Nucleus accumbens (tissue), 56 donors: ENCODE measurements at places on chromosomes 6 and 20.
A peak's percentile ranks its signal among the peaks of the same experiment; 100 is the strongest.

GRCh38 chr20:36565520-36565919 lies 7.9 kb upstream of the TGIF2 start:
- DNase-seq = no peak

- no peak for DNase-seq
These were observed 379.5 kb upstream of the POU3F2 start for GRCh38 chr6:98454809-98455322.

GRCh38 chr20:11849976-11850670 lies 67.6 kb upstream of the BTBD3 start:
- no peak for DNase-seq

GRCh38 chr20:34954904-34955230 lies 739 bp downstream of the GSS start:
- DNase-seq = no peak

- no peak for DNase-seq
These were observed 52.2 kb downstream of the LYRM4 start for GRCh38 chr6:5208471-5208971.

DNA sequence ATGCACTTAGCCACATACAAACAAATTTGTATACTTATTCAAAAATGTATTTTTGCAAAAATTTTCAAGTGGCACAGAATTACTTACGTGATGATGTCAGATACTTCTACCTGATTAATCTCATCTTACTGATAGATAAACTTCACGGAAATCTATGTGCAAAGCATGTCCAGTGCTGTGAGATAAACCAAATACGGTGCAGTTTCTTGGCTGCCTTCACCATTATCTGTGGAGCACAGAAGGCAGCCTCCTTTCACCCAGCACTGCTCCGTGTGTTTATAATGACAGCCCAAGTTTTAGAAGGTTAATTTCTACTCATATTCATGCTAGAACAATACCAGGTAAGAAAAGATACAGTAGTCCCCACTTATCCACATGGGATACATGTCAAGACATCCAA lies 59.0 kb upstream of the PDE10A start:
- no peak for DNase-seq

DNA sequence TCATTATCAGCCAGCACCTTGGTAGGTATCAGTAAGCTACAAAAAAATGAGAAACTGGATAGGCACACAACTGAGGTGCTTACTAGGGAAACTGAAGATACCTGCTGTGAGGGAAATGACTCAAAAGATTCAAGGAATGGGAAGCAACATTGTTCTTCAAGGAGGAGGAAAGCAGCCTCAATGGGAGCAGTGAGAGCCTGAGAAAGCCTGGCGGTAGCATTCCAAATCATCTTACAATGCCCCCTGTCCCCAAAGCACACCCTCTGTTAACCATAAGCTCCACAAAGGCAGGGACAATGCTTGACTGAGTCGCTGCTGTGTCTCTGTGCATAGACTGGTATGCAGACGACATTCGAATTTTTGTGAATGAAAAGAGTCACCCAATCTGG lies 10.6 kb downstream of the PKHD1 start:
- no peak for DNase-seq

- DNase-seq = no peak
These were observed 9.9 kb downstream of the RAB32 start for GRCh38 chr6:146553377-146554135.

GRCh38 chr6:28757429-28758045 lies 166.2 kb downstream of the TRIM27 start:
- no peak for DNase-seq

DNA sequence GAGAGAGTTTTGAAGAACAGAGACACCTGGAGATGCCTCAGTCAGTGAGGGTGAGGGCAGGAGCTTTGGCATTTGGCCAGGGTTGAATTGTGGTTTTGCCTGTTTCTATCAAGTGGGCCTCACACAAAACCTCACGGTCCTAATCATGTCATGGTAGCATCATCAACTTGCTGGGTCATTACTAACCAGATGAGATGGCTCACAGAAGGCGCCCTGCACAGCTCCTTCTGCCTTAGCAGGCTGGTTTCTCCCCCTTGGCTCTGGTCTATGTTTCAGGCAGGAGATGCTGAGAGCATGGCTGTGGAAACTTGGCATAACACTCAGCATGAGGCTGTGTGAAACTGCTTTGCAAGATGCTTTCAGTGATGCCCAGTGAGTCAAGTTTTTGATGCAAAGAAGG lies 99.3 kb downstream of the LRRC1 start:
- no peak for DNase-seq

DNA sequence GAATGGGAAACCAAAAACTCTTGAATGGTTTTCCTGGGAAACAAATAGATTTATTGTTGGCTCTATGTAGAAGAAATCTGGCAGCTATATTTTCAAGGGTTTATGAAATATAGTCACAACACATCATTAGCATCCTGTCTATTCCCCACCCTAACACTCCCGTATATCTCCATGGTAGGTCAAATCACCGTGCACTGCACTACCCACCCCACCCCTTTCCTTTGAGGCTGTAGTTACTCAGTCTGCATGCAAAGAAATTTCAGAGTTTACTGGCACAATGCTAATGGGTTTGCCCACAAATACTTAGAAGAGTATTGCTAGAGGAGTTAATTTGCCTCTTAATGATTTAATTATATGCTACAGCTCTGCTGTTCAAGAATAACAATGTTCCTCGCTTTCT lies 329.1 kb upstream of the TSHZ2 start:
- DNase-seq = no peak

GRCh38 chr6:98833307-98834059 lies 891 bp upstream of the POU3F2 start:
- DNase-seq = no peak

DNA sequence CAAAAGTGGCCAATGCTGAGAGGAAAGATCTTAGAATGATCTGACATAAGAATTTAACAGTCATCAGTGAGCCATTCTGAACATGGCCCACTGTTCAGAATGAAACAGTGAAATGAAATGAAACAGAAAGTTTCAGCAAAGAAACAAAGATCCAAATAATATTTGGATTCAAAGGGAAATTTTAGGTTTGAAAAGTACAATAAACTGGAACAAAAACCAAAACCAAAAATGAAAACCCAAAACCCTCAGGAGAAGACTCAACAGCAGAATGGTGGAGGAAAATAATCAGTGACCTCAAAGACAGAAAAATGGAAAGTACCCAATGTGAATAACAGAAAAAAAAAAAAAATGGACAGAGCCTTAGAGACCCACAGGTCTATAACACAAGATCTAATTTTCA lies 66.1 kb upstream of the EMILIN3 start:
- no peak for DNase-seq

DNA sequence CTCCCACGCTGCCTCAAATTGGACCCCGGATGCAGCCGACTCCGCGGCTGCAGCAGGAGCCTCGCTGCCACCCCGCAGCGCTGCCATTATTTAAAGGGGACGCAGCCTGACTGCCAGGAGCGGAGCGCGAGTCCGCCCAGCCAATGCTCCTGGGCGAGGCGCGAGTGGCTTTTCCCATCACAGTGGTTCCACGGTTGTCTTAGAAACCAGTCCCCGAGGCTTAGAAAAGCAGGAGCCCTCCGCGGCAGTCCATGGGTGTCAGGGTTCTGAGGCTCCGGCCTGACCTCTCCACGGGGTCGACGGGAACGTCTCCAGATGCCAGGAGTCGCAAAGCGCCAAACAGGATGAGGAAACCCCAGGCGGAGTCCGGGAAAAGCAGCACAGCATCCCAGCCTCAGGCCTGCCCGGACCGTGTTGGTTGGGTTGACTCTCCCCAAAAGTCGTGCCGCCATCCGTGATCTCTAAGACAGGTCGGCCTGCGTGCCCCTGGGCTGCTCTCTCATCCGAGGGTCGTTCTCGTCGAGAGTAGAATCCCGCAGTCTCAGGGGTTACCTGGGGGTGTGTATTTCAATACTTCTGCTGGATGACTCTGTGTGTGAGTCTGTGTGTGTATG lies 975.8 kb upstream of the DEFB115 start:
- no peak for DNase-seq

DNA sequence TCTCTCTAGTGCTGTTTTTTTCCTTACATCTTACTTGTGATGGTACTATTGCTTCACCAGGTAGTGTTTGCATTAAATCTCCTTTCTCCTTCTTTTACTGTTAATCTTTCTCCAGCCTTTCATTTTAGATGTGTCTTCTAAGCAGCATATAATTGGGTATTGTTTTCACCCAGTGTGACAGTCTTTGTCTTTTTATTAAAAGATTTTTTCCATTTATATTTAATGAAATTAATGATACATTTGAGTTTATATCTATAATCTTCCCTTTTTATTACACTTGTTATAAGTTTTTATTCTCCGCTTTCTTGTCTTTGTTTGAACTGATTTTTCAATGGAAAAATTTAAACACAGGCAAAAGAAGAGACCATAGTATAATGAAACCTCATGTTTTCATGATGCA lies 8.7 kb downstream of the COL20A1 start:
- no peak for DNase-seq

GRCh38 chr20:56343861-56344381 lies 14.9 kb upstream of the FAM210B start:
- peak; percentile 22 for DNase-seq

- DNase-seq = no peak
These were observed at the start of gene SYCP2L for GRCh38 chr6:10886691-10887502. SYCP2L (plus strand) TSS chr6:10887052; CDS start chr6:10887127, 75 bp downstream.

GRCh38 chr6:85129881-85130280 lies 320.0 kb upstream of the NT5E start:
- DNase-seq = no peak

GRCh38 chr6:52417675-52418111 lies 2.4 kb upstream of the EFHC1 start:
- no peak for DNase-seq

- DNase-seq = no peak
These were observed 705.5 kb upstream of the MAN1A1 start for GRCh38 chr6:120055071-120055470.

GRCh38 chr20:25629816-25630499 lies 6.1 kb upstream of the NANP start:
- no peak for DNase-seq

- no peak for DNase-seq
These were observed 5.0 kb downstream of the JAG1 start for GRCh38 chr20:10668677-10669368.

DNA sequence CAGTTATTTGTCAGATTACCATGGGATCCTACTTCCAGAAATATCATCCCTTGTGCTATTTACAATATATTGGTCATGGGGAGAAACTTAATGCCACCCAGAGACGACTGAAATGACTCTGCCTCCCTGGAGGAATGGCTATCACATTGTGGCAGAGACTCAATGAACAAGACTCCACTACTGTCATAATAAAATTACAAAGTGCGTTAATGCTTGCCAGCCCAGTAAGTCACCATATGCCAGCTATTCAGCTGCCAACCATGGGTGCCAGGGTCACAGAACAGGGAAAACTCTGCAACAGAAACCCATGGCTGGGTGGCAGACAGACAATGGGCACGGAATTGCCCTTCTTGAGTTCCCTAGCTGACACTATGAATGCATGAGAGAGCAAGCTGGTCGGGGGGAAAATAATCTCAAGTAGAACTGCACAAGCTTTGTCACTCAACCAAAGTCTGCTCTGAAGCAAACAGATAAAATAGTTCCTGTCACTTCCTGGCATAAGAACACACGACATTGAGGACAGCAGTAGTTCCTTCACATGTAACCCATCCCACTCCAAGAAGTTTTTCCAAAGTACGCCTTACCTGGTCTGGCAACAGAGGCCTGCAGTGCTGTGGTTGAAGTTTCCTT lies 32.1 kb downstream of the TP53INP2 start:
- DNase-seq = no peak

DNA sequence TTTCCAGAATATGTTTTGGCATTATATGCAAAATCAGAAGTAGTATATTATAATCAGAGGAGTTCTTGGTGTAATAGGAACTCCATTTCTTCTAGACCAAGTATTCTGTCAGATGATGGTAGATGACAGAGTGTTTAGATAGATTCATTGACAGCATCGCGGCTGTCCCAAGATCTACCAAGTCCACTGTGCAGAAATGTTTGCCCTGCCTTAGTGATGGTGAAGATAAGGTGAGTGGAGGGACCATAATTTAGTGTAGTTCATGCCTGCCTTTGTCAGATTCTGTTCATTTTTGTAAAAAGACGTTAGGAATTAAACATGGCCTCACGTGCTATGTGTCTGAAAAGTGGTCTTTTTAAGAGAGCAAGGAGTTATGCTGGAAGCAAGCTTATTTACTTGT lies 270.1 kb downstream of the ARID1B start:
- DNase-seq = no peak

GRCh38 chr6:165227644-165228329 lies 81.6 kb downstream of the C6orf118 start:
- DNase-seq = no peak

DNA sequence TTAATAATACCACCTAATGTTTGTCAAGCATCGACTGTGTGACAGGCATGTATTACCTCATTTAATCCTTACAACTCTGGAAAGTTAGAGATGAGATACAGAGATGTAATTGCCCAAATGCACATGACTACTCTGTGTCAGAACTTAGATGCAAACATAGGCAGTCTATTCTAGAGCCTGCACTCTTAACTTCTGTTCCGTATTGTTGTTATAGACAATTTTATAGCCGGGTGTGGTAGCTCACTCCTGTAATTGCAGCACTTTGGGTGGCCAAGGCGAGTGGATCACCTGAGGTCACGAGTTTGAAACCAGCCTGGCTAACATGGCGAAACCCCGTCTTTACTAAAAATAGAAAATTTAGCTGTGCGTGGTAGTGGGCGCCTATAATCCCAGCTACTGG lies 15.0 kb downstream of the IFT52 start:
- no peak for DNase-seq

- DNase-seq = no peak
These were observed 78.1 kb upstream of the TRAF3IP2 start for GRCh38 chr6:111683749-111684267.

DNA sequence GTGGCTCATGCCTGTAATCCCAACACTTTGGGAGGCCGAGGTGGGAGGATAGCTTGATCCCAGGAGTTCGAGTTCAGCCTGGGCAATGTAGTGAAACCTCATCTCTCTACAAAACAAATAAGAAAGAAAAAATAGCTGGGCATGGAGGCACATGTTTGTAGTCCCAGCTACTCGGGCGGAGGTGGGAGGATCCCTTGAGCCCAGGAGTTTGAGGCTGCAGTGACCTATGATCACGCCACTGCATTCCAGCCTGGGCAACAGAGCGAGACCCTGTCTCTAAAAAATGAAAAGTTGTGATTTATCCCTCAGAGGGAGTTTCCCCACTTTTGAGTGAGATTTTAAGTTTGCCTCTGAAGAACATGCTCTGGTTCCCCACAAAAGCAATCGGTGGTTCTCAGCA lies 17.4 kb upstream of the BMP7 start:
- no peak for DNase-seq

GRCh38 chr6:50992232-50992631 lies 173.6 kb downstream of the TFAP2B start:
- DNase-seq = no peak

DNA sequence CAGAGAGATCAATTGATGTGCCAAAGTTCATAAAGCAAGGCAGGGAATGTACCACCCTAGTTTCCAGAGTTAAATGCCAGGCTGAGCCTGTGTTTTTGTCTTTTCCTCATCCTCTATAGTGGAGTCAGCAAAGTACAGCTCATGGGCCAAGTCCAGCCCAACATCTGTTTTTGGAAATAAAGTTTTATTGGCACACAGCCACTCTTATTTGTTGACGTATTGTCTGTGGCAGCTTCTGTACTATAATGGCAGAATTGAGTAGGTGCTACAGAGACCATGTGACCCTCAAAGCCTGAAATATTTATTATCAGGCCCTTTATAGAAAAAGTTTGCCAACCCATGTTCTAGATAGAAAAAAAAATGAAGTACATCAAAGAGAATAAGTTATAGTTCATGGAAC lies 187.0 kb downstream of the TSHZ2 start:
- no peak for DNase-seq

- DNase-seq = no peak
These were observed 129.3 kb downstream of the PFDN4 start for GRCh38 chr20:54337144-54337543.

GRCh38 chr20:23645575-23645974 lies 7.8 kb upstream of the CST3 start:
- no peak for DNase-seq
